ENCODE measurements at places on chromosomes 5 and 9.

DNA sequence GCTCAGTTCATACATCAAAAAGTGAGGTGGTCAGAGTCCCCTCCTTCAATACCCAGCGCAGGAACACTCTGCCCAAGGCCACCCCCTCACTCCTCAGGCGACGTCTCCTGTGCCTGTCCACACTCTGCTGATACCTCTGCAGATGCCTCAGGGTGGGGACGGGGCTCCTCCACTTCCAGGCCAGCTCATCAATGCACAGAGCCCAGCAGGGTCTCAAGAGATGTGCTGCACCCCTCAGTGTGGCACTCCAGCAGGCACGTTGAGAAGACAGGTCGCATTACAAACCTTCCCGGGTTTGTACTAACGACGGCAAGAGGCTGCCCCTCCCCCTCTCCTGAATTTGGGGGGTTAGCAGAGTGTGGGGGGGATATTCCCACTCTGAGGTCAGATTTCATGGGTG, 128.5 kb downstream of the ZNF354C start:
- DNase-seq: no peak

DNA sequence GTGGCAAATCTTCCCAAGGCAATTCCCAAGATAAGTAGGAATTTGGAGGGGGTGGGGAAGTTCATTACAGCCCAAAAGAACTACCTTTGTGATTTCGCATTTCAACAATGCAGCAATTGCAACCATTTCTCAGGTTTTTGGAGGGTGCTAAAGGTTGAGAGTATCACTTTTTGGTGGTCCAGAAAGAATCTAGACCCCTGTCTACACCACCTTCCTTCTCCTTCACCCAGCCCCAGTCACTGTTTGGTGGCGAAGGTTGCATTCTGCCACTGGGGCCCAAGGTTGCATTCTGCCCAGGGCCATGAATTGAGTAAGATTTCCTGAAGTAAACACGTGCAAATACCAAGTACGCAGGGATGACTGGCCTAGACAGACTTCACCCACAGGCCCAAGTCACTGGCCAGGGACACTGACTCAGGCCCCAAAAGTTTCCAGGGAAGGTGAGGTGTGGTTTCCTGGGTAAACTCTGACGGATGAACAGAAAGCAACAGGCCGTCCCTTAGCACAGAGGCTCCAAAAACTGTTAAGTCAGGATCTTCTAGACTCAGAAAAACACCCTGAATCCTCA, 5.7 kb downstream of the PDE6A start:
- DNase-seq: no peak

GRCh38 chr9:4344946-4345345, 45.1 kb upstream of the GLIS3 start:
- DNase-seq: no peak

DNA sequence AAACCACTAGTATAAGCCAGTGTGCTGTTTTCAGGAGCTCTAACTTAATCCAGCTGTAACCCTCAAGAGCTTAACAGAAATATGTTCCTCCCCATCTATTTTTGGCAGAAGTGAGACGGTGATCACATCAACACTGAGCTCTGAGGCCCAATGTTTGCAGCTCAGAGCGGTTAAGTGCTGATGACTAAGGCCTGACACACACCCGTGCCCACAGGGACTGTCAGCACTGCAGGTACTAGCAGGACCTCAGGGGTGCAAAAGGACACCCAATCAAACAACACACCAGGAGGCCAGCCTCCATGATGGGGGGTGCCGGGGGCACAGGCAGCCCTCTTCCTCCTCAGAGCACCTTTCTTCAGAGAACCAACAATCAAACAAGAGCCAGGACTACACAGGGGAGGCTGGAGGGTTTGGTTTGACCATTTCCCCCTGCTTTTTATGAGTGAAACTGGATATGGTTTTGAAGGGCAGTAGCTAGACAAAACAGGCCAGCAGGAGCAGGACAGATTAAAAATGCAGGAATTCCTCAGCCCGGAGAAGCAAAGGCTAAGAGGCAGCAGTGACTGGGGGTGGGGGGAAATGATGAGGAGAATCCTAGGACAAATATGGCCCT, 61.3 kb downstream of the RAPGEF1 start:
- peak; percentile 58 for DNase-seq

DNA sequence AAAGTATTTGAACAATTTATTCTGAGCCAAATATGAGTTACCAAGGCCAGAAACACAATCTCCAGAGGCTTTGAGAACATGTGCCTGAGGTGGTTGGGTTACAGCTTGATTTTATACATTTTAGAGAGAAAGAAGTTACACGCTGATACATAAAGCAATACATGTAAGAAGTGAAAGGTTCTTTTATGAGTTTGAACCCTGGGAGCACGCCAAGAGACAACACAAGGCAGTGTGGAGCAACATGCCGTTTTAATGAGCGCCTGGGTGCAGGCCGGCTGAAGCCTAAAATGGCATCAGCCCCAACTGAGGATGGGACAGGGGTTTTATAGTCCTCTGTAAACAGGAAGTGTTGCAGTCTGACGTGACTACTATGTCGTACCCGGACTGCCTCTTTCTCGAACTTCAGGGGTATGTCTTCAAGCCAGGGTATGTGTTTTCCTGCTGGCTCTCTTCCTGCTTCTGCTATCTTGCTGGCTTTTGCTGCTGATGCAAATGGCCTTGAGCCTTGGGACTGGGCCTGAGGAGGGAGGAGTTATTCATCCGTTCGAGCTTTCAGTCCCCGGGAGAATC, 193.7 kb downstream of the CYLC2 start:
- DNase-seq: no peak

DNA sequence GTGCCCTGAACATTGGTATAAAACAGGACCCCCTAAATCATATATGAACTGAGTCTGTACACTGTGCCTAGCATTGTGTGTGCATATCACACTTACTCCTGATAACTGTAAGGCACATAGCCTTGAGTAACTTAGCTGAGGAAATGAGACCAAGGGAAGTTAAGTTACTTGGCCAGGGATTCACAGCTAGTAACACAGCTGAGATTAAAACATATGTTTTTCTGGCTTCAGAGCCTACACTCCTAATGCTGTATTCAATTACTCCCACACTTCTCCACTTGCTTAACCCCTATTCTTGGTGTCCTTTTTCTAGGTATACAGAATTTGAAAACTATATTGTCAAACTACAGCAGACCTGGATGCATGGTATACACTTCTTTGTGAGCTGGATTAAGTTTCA, 12.8 kb downstream of the GHR start:
- DNase-seq: no peak

GRCh38 chr5:22968386-22968785, 115.2 kb upstream of the CDH12 start:
- DNase-seq: no peak
